Thoracic aorta (tissue), 2 donors: ENCODE measurements at places on chromosomes 12 and 14. TPM values are rescaled to one million over a fixed set of nuclear protein-coding genes. Genes with fewer than 3 reads are reported as not detected.

DNA sequence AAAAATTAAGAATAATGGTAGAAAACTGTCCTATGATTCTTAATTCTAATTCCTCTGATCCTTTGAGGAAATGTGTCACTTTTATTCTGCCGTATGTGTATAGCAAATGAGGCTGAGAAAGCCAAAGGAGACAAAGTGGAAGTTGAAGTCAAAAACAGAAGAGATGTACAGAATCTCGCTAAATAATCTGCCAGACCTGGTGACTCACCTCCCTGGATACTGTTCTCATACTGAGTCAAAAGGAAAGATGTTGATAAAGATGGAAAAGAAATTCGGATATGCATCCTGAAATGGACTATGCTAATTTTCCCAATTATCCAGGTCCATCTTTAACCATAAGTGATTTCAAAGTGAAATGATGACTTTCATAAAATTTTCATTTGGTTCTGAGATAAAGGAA, 92.5 kb downstream of the DUSP6 start:
- DNase-seq: no peak

- DNase-seq: no peak
Observed at GRCh38 chr14:91229743-91230200, 14.7 kb downstream of the GPR68 start.

GRCh38 chr14:51929166-51929565, 60.2 kb upstream of the RTRAF start:
- no peak for DNase-seq

GRCh38 chr14:99234961-99235571, 36.9 kb downstream of the BCL11B start:
- no peak for DNase-seq

- no peak for DNase-seq
Observed at GRCh38 chr14:73236157-73236556, 1.1 kb upstream of the PAPLN start.

DNA sequence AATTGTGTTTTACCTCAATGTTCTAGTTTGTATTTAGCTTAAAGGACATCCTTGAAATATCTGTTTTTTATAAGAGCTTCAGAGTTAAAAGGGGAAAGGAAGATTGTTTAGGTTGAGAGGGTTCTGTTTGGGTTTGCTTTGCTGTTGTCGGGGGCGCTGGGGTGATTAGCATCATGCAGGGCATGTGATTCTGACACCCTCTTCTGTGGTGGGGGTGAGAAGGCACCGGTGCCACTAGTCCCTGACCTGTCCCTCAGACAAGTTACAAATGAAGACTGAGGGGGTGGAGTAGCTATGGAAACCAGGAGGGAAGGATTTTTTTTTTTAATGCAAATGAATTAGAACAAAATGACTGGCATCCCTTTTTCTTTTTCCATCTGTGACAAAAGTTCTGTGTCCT, 291.3 kb downstream of the RPAP3 start:
- DNase-seq: no peak

GRCh38 chr12:84463741-84464495, 448.7 kb downstream of the SLC6A15 start:
- no peak for DNase-seq

Gene TMEM233
- total RNA-seq: 2.7 TPM

Gene AGAP2
- total RNA-seq: 1.2 TPM

Gene DAO
- not detected for total RNA-seq

Gene BIN2
- total RNA-seq: 4.6 TPM

Gene EPYC
- total RNA-seq: not detected
